Activated CD8-positive, alpha-beta memory T cell treated with anti-CD3 and anti-CD28 coated beads, Interleukin-2, amount 50 U/mL, for 48 hours (primary cell): ENCODE measurements at places on chromosomes 5 and 9.

- DNase-seq: no peak
These were observed 368.0 kb upstream of the SEMA6A start for GRCh38 chr5:116942622-116943021.

GRCh38 chr5:22572941-22573340 lies 280.2 kb downstream of the CDH12 start:
- DNase-seq: no peak

GRCh38 chr9:86287013-86287412 lies 4.7 kb upstream of the ISCA1 start:
- DNase-seq: no peak

DNA sequence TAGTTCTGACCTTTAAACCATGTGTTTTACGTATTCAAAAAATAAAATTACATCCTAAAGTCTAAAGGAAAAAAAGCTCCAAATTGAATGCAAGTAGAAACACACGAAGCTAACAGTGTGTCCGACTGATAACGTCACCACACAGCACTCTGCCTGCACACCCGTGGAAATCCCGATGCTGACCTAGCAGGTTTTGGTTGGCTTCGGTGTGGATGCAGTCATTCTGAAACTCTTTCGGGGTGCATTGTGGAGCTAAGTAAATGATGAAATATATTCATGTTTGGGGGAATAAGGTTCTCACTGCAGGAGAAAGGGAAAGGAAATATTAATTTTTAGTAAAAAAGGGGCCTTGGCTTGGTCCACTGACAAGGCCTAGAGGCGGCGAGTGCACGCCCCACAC lies 2.0 kb downstream of the RASGEF1C start:
- DNase-seq: no peak

DNA sequence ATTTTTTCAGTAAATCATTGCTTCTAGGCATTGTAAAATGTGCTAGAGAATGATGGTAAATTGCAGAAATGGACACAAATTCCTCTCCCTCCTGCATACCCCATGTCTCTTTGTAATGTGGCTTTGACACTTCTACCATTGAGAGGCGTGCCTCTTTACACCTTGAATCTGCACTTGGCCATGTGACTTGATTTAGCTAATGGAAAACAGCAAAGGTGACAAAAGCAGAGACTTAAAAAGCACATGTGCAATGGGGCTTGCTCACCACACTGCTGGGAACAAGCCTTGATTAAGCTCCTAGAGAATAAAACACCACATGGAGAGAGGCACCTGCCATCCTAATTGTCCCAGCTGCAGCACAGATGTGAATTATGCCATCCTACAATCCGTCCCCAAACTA lies 69.9 kb upstream of the NAA35 start:
- no peak for DNase-seq

- no peak for DNase-seq
These were observed 2.3 kb downstream of the VAV2 start for GRCh38 chr9:133989625-133990365.

DNA sequence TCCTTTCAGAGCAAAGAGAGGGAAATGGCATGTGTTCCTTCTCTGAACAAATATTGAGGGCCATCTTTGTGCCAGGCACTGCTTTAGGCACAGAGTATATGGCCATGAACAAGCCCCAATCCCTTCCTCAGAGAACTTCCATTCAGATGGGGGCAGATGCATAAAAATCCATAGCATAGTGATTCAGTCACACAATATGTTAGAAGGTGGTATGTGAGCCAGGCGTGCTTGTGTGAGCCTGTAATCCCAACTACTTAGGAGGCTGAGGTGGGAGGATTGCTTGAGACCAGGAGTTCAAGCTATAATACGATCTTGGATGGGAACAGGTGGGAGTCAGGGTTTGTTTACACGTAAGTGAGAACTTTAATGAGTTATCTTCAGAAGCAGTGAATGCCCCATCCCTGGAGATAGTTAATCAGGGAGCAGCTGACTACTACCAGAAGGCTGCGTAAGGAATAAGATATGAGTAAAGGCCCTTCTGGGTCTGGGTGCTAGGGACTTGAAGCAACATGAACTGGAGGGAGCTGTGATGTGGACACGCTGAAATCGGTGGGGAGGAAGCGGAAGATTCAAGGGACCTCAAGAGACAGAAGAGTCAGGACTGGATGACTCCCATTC lies 27.1 kb downstream of the NANS start:
- DNase-seq: no peak

- DNase-seq: no peak
These were observed 13.9 kb upstream of the CTNNAL1 start for GRCh38 chr9:109027176-109027575.

- DNase-seq: no peak
These were observed 173.7 kb downstream of the GABRB2 start for GRCh38 chr5:161372682-161373344.

GRCh38 chr5:158463938-158464337 lies 605.0 kb upstream of the CLINT1 start:
- no peak for DNase-seq

GRCh38 chr5:134949316-134949715 lies 18.4 kb upstream of the CATSPER3 start:
- no peak for DNase-seq

- DNase-seq: no peak
These were observed 112.9 kb upstream of the FER start for GRCh38 chr5:108634617-108635288.

- no peak for DNase-seq
These were observed 86.0 kb upstream of the PLPP1 start for GRCh38 chr5:55620766-55621160.

DNA sequence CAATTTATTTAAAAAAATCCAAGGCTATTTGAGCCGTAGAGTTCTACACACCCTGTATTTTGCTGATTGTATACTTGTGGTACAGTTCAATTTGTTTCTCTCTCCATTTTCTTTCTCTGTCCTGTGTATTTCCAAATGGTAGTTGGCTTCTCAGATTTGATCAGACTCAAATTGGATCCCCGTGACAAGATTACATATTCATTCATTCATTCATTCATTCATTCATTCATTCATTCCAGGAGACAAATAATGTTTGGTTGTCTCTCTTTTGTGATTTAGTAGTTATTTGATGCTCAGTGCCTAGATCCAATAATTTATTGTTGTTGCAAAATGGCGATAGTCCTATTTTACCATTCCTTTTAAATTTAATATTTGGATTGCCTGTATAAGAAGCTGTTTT lies 292.8 kb upstream of the RIOK2 start:
- no peak for DNase-seq

- no peak for DNase-seq
These were observed 114.6 kb upstream of the SLC12A2 start for GRCh38 chr5:127969002-127969401.

GRCh38 chr9:72305102-72305546 lies 59.9 kb downstream of the ZFAND5 start:
- no peak for DNase-seq

GRCh38 chr9:8486095-8486494 lies 686.5 kb upstream of the DMAC1 start:
- no peak for DNase-seq

DNA sequence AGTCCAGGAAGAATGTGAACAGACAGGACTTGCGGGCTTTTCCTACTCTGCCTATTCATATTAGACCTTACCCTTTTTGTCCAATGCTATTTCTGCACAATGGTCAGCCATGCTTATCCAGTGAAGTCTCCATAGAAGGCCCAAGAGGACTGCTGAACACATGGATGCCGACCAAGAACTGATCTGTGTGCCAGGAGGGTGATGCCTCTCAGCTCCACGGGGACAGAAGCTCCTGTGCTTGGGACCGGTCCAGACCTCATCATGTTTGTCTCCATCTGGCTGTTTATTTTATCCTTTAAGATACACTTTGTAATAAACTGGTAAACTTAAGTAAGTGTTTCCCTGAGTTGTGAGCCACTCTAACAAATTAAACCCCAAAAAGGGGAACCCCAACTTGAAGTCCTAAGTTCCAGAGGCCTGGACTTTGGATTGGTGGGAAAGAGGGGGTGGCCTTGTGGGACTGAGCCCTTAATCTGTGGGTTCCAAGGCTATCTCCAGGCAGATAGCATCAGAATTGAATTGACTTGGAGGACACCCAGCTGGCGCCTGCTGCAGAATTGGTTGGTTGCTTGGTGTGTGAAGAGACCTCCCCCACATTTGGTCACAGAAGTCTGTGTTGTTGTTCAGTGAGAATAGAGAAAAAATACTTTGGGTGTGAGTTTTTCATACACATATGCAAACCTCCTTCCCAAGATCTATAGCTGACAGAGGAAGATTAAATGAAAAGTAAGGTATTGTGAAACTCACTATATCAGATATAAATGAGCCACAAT lies 57.9 kb upstream of the ANKH start:
- DNase-seq: no peak

DNA sequence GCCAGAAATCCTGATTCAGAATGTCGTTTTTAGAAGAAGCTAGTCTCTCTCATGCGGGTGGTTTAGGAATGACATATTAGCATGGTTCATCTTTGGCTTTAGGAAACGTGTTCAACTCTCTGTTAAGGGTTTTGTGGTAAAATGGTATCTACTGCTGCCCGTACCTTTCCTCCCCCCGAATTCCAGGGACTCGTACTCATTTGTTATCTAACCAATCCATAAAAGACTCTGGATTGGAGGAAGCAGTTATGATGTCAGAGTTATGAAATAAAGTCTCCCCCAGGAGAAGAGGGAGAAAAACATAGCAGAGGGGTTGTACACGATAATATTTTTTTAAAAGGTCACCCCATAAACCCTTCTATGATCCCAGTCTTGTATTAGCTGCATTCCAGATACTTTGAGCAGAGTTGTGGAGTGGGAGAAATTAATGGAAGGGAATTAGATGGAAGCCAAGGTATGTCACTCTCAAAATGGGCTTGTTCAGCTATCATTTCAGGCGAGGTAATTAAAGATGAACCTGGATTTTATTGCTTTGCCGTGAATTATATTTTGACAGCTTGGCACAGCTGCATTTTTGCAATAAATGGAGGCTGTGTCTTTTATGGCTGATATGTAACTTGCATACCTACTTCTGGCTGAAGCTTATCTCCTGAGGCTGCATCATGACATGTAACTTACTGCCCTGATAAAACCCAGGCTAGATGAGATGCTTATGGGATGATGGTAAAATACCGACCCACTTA lies 31.3 kb downstream of the RAI14 start:
- DNase-seq: no peak

DNA sequence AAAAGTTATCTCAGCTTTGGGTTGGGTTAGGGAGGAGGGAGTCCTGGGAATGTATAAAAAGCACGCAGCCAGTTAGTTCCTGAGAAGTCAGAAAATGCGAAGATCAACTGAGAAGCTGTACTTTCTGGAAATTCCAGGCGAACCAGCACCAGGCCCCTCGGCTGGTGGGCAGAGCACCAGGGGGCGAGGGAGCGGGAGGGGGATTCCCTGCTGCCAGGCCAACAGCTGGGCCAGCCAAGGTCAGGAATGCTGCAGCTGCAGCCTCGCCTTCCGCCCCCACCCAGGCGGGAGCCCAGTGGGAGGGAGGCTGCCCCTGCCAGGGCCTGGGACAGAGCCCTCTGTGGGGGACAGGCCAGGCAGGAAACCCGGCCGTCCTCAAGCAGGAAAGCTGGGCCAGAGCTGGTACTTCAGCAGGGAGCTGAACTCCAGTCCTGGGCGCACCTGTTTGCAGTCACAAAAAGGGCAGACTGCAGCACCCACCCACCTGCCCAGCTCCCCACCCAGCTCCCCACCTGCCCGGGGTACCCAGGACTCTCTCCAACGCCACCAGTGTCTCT lies 35.5 kb downstream of the VAV2 start:
- no peak for DNase-seq

DNA sequence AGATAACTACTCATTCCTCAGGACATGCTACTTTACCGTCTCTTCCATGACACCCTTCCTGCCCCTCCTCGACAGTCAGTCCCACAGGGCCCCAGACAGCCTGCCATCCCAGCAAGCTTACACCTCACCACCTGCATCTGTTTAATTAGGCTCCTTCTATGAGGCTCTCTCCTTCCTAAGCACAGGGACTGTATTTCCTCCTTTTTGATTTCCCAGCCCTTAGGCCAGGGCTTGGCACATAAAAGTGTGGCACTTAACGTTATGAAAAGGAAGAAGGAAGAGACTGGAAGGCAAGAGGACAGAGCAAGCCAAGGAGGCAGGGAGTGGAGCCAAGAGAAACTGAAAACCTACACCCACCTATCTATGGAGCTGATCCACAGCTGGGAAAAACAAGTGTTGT lies 146.8 kb downstream of the SIL1 start:
- DNase-seq: no peak

DNA sequence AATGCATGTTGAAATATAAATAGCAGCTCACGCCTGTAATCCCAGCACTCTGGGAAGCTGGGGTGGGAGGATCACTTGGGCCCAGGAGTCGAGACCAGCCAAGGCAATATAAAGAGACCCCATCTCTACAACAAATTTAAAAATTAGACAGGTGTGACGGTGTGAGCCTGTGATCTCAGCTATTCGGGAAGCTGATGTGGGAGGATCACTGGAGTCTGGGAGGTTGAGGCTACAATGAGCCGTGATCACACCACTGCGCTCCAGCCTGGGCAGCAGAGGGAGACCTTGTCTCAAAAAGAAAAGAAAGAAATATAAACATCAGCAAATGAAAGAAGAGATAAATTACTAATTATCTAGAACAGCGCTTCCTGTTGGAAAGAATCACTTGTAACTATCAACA lies 105.0 kb downstream of the MAPKAP1 start:
- DNase-seq: no peak

DNA sequence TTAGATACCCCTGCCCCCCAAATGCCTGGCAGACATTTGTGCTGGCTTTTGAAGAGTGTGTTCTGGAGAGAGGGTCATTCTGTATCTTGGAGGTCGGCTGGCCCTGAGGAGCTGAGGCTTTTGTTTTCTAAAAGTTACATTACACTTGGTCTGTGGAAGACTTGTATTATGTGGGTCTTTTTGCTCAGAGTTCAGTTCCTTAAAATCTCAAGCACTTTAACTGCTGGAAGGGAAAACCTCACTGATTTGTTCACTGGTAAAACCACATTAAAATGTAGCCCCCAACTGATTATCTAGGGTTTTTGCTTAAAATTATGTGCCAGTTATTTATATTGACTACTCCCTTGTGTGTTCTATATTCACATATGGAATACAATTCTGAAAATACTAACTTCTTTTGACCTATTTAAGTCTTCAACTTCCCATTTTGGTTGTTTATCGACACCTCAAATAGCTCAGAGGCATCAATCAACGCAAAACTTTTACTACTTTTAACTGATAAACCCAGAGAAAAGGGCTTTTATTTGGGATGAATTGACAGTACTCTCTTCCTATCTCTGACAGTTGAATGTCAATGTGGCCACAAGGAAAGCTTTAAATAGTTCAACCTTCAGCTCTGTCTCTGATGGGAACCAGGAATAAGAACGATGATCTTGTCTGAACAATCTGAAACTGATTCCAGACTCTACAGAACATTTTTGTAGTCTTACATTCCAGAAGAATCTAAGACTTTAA lies 54.0 kb upstream of the MAP3K1 start:
- no peak for DNase-seq

DNA sequence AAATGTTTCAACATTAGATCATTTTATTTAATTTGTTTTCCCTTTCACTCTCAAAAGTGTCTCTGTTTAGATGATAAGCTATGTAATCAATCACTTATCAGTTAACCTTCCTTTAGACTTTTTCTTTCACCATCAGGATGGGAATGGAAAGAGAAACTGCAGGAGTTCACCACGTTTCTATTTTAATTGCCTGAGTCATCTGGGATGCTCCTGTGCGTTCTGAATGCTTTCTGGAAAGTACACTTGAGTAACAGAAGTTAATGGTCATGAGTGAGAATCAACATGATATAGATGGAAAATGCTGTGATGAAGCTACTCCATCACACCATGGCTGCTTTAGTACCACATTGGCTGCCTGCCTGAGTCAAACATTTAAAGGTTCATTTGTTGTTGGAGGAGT lies 783.3 kb upstream of the CDH9 start:
- DNase-seq: no peak

GRCh38 chr5:6365977-6366590 lies 12.3 kb downstream of the MED10 start:
- DNase-seq: no peak
